ENCODE measurements at places on chromosomes 12 and 14.

DNA sequence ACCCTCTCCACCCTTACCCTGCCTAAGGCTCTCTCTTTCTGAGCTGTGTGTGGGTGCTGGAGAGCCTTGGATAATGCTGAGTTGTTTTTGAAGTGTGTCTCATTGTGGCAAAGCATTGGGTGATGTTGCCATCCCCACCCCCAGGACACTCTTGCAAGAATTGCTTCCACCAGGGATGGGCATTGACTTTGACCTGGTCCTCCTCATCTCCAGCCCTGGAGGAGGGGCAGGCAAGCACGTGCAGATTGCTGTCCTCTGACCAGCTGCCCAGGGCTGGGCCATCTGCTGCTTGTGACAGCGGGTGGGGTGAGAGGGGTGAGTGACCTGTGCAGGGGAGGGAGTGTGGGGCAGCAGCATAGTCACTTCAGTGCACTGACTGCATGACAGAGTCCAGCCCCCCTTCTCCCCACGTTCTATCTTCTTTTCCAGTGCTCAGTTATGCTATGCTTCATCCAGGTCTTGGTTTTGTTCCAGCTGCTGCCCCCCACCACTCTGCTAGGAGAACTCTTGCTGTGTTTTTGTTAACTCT is 26.2 kb downstream of the SUSD6 start:
- peak; percentile 49 for DNase-seq

- DNase-seq: no peak
These were observed 190.5 kb downstream of the DICER1 start for GRCh38 chr14:94966868-94967267.

GRCh38 chr12:119100933-119101332 is 77.8 kb upstream of the HSPB8 start:
- no peak for DNase-seq

DNA sequence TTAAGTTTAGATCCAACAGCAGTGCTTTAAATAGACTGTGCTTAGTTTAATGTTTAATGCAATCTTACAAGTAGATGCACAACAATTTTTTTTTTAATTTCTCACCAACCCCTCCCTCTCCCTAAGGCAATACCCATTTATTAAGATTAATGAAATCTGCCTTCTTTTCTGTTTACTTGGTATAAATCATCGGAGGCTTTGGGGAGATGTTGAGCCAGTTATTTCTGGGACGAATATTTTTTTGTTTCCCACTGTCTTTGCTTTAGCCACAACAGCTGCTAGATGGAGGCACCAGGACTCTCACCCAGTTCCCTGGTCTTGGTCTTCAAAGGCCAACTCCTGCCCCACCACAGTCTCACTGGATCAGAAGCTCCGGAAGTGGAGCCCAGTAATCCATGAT is 113.4 kb downstream of the PLXNC1 start:
- no peak for DNase-seq

- no peak for DNase-seq
These were observed 28.0 kb downstream of the ERH start for GRCh38 chr14:69370061-69370460.

DNA sequence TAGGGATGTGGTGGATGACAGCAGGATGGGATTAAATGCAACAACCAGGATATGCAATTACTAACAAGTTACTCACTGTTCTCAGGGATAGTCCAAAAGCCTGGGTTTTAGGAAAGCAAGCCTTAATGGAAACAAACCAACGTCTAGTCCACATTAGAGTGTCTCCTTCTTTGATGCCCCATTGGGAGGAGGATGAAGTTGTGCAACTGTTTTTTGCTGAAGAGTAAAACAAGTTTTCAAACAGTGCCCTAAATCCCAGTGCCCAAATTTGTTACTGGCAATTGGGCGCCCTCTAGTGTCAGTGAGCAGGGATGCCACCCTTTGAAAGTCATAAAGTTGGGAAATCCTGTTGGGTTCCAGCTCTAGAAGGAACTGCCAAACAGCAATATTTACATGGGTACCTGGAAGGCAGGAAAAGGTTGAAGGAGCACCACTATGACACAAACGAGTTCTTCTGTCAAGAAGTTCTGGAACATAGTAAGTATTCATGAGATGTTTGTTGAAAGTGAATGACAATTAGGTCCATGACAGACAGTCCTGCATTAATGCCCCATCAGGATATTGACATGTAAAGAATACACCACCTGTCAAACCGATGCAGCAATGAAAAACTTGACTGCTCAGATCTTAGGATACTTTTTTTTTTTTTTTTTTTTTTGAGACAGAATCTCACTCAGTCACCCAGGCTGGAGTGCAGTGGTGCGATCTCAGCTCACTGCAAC is 11.1 kb upstream of the DPF3 start:
- DNase-seq: peak; percentile 68

DNA sequence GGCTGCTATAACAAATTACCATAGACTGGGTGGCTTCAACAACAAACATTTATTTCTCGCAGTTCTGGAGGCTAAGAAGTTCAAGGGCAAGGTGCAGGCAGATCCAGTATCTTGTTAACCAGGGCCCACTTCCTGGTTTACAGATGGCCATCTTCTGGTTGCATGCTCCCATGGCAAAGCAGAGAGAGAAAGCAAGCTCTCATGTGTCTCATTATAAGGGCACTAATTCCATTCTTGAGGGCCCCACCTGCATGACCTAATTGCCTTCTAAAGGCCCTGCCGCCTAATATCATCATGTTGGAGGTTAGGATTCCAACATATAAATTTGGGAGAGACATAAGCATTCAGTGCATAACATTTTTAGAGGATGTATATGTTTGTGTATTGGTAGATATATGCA is 280.1 kb upstream of the TMPO start:
- DNase-seq: no peak

DNA sequence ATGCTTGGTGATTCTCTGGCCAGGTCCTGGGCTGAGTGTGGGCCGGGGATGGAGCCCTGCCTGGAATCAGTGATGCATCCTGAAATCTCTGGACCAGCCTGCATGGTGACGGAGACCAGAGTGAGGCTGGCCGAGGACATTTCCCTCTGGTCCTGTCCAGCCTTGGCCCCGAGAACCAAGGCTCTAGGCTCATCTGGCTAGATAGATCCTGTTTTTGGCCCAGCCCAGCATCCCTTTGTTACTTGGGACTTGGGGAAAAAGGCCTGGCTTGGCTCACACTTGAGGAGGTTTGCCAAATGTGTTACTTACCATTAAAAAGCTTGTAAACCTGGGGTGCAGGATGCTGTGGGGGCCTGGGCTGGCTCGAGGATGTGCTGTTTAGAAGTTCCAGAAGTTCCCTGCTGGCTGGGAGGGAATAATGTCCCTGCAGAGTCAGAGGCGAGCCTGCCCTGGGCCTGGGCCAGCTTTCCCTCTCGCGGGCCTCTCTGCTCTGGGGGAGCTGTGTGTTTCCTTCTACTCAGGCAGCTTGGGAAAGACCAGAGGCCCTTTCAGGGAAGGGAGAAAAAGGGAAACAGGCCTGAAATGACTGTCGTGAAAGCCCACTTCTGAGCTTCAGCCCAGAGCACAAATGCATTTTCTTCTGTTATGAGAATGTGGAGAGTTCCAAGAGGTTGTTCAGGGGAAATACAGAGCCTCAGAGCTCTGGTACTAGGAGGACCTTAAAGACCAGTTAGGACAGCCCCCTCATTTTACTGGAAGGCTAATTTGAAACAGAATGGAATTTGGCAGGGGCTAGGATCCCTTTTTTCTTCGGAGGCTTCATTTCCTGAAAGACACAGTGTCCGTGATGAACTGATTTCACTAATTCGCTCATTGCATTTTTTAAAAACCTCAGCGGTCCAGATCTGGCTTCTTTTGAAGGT is 47.2 kb upstream of the CTDSP2 start:
- DNase-seq: peak; percentile 83

DNA sequence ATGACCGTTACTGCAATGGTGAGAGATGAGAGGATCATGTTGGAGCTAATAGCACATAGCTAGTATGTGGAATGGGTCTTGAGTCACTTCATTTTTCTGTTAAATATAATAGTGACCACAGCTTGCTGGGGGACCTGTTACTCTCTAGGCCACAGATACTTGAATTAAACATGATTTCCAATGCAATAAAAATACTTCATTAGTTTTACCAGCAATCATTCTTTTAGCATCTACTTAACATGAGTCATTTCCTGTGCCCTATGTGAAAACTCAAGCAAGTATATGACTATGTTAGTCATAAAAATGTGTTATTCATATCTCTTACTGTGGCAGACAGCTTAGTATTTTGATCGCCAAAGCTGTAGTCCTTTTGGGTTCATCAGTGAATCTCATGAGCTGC is 798.8 kb downstream of the SLC16A7 start:
- DNase-seq: no peak

DNA sequence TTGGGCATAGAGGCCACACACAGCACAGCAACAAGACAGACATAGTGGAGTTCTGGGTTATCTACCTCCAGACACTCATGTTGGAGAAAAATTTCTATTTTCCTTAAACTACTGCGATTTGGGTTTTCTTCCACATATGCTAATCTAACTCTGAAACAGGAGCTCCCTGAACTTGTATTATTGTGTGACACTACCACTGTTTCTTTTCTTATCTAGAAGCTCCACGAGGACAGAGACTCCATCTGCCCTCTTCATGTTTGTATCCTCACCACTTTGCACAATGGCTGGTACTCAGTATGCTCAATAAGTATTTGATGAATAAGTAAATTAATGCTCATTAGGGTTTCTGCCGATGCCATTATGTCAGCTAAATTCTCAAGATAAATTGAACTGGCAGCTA is 218.6 kb downstream of the PAX9 start:
- no peak for DNase-seq

- DNase-seq: no peak
These were observed 7.9 kb downstream of the NFE2 start for GRCh38 chr12:54292931-54293241.

DNA sequence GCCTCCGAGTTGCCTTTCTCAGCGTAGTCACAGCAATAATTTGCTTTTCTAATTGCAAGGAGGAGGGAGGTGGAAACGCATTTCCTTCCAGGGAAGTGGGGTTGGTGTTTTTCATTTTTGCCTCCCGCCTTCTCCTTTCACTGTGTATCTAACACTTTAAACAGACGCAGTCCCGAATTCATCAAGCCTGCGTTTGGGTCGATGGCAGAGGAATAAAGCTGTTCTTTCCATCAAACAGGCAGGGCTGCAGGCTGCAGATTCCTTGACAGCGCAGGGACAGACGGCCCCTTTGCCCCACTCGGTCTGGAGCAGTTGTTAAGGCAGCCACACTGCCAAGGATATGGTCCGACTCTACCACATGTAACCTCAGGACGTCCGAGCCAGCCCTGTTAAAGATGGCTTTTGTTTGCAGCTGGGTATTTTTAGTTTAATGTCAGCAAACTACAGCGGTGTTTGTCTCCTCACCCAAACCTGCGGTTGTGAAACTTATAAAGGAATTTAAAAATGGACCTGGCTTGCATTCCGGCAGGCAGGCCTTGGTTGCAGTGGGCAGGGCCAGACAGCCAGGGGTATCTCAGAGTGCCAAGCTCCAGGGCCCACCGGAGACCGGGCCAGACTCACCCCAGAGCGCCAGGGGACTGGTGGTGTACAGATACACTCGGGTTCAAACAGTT is 2.1 kb downstream of the CHST11 start:
- no peak for DNase-seq

DNA sequence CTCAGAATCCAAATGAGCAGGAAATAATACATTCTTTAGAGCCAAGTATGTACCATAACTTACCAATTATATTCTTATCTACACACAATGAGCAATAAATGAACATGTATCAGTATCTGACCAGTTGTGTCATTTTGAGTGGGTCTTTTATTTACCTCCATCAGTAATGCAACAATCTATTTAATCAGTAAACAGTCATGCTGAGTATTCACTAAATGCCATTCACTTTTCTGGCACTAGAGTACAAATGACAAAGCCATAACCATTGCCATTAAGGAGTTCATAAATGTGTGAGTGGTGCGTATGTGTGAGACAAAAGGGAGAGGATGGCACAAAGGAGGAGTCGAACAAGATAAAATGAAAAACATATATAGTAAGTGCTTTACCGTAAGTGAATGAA is 1.5 kb upstream of the STRAP start:
- DNase-seq: no peak

GRCh38 chr14:59465316-59466135 is at the start of gene GPR135:
Gene GPR135, minus strand, starts transcription at chr14:59465380. Its CDS starts 154 bp downstream, at chr14:59465226.
- peak; percentile 30 for DNase-seq

GRCh38 chr14:54738009-54738408 is 164.6 kb downstream of the GCH1 start:
- DNase-seq: no peak

DNA sequence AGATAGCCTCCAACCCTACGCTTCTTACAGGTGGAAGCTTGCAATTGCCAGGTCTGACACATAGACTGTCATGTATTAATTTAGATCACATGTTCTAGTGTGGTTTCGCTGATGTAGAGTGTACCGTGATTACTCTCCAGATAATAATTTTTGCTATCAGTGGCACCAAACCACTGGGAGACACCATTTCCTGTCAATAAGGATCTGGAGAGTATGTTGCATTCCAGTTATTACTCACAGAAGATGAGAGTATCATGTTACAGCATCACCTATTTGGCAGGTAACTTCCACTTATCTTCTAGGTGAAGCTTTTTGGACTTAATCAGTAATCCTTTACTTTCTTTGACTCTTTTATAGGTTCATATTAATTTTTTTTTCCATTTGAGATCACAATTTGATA is 147.2 kb downstream of the HELB start:
- DNase-seq: no peak

DNA sequence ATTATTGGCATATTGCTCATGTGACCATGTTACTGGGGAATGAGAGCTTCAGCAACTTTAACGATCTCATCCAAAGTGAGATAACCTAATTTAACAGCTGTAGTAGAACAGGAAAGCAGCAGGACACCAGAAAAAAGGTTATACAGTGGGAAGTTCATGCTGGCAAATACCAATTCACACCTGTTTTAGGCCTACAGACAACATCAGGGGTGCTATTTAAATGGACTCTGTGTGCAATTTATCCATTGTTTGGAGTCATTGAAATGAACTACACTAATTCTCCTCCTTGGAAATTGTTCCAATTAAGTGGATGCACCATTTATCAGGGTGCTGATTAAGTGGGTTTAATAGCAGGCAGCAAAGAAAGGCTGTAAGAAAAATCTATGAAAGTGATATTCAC is 424.4 kb upstream of the LMO3 start:
- no peak for DNase-seq

GRCh38 chr14:35406506-35407305 is 2.2 kb upstream of the NFKBIA start:
- peak; percentile 32 for DNase-seq

DNA sequence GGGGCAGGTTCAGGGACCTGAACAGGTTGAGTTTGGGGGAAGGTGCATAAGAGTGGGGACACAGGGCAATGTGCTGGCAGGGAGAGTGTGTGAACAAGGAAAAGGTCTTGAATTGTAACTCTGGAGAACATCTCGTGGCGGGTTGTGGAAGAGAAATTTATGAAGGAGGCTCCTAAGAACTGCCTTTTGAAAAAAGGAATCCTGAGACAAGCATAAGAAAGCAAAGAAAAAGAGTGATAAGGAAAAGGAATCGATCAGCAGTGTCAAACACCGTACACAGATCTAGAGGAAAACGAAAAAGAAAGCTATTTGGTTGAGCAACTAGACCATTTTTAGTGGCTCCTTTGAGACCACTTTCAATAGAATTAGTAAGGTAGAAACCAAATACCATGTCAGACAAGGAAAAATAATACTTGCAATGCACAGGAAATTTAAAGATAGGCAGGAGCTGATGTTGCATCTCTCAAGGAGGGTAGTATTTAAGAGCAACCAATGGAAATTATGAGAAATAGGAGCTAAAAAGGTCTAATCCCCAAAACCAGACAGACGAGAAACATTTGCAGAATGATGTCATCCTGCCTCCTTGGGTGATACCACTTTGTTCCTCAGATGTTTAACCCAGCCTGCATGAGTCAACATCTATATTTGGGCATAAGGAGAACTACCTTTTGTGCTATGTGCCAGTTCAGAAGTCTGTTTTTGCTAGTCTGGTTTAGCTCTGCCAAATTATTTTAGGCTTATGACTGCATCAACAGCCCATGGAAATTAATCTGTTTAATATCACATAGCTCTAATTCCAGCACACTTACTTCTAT is 64.5 kb upstream of the STK38L start:
- DNase-seq: peak; percentile 31

All from mucosa of gallbladder (tissue), 1 donor.